ENCODE measurements at places on chromosomes 2 and 18. TPM values are rescaled to one million over a fixed set of nuclear protein-coding genes. Genes with fewer than 3 reads are reported as not detected.

Gene SERPINB5
- total RNA-seq: 1.8 TPM

Gene TXNDC2
- total RNA-seq: 0.64 TPM

Gene SKA1
- total RNA-seq: 3.7 TPM

Gene PLCL1
- 0.88 TPM for total RNA-seq

Gene GAL3ST2
- total RNA-seq: 0.64 TPM

Gene MALL
- total RNA-seq: 1.6 TPM

Gene C2orf78
- total RNA-seq: not detected

Gene RIT2
- total RNA-seq: not detected

Gene DSG1
- total RNA-seq: not detected

Gene PNO1
- total RNA-seq: 11.3 TPM

Gene CFAP65
- not detected for total RNA-seq

Gene REEP1
- 0.40 TPM for total RNA-seq

Gene TUBA3E
- total RNA-seq: not detected

Gene NOL4
- not detected for total RNA-seq

Gene CHST9
- total RNA-seq: not detected

Gene ABCA12
- total RNA-seq: under 0.01 TPM

Gene TMEM131
- 14.2 TPM for total RNA-seq

Gene FN1
- 6,279 TPM for total RNA-seq
